Trophoblast cell (in vitro differentiated cells and primary cell): ENCODE measurements at places on chromosomes 4 and X.

DNA sequence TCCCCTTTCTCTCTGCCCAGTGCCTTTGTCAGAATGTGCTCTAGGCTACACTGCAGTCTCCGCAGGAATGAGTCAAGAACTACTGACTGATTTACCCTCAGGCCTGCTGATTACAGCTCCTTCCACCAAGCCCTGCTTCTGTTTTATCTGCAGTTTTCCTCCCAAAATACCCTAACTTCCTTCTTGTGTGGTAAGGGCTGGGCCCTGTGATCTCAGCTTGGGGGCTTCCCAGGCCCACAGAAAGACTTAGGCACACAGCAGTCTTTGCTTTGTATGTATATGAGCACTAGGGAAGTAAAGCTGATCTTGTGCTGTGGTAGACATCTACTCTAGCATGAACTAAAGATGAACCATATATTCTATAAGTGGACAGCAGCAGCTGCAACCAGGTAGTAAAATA is 18.8 kb downstream of the PAK3 start:
- DNase-seq: peak; percentile 48

GRCh38 chr4:40617872-40618271 is 11.8 kb downstream of the RBM47 start:
- no peak for DNase-seq

DNA sequence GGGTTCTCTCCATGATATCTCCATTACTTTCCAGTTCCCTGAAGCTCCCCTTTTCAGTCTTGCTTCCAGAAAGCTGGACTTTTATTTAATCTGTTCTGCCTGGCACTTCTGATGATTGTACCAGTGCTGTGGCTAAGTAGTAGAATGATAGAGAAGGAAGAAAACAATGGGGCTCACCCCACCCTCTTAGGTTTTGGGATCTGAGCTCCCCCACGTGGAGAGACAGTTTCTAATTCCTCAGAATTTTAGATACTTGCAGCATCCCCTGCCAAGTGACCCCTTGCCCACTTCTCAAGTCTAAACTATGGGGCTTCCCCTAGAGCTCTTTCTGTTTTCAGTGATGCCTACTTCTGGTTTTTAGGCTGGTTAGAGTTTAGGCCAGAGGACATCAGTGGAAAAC is 73.9 kb downstream of the GC start:
- no peak for DNase-seq

GRCh38 chr4:103137446-103137827 is 37.8 kb upstream of the BDH2 start:
- DNase-seq: peak; percentile 67

DNA sequence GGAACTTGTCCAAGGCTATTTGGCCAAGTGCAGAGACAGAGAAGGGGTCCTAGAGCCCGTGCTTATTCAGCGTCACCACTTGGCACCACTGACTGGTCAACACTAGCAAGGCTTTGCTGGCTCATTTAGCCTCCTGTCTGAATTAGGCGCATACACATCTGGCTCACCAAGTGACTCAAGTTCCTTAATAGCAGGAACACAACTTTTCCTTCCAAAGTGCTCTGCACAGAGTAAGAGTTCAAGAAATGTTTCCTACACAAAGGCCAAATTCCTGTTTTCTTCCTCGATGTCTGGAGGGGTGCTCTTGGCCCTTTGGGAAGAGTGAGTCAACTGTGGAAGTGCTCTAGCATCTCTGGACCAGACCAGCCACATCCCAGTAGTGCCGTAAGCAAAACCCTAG is 26.8 kb upstream of the CENPU start:
- DNase-seq: no peak

GRCh38 chr4:86264241-86264640 is 95.6 kb downstream of the MAPK10 start:
- no peak for DNase-seq

GRCh38 chr4:163495900-163496299 is 1.4 kb downstream of the TMA16 start:
- no peak for DNase-seq

- no peak for DNase-seq
Observed at GRCh38 chr4:176207839-176208238, 12.5 kb upstream of the SPATA4 start.

DNA sequence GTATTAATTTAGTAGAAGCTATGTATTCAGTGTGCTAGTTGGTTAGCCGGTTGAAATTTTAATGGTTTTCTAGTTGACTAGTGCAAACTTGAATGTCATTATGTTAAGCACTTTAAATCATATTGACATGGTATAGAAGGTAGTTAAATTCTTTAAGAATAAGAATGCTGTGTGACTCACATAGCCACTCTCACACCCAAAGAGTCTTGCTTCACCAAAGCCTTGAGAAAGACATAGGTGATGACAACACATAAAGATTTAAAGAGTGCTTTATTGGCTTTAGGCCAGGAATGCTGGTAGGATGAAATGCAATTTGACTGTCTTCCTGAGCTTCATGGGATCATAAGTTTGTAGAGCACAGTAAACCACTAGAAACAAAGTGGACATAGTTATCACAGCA is 85.3 kb downstream of the DCAF8L2 start:
- no peak for DNase-seq

DNA sequence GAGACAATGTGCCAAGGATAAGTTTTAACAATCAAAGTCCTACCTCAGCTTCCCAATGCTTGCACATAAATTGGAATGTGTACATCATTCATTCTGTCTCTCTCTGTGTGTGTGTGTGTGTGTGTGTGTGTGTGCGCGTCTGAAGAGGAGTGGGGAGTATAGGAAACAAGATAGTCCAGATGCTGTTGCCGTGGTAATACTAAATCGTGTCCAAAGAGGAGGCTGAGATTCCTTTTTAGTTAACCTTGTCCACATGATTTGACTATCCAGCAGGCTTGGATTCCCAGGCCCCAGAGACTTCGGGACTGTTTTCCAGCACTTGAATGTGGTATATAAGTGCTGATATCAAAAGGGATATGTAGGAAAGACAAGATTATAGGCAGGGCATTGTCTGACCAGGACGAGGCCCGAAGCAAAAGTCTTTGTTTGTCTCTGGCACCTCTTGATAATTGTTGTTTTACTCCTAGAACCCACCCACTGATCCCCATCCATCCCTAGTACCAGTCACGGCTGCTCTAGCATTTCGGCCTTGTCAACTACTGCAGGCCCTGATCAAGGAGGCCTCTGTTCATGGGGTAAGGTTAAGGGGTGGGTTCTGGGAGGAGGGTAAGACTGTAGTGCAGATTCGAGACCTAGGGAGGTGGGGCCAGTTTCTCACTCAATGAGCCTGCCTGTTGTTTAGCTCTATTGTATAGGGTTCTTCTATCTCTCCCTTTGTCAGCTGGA is 3.9 kb downstream of the PLP1 start:
- DNase-seq: no peak

GRCh38 chr4:45518832-45519231 is 605.0 kb downstream of the GABRG1 start:
- DNase-seq: no peak

GRCh38 chr4:158775091-158775651 is 6.3 kb downstream of the FNIP2 start:
- no peak for DNase-seq

DNA sequence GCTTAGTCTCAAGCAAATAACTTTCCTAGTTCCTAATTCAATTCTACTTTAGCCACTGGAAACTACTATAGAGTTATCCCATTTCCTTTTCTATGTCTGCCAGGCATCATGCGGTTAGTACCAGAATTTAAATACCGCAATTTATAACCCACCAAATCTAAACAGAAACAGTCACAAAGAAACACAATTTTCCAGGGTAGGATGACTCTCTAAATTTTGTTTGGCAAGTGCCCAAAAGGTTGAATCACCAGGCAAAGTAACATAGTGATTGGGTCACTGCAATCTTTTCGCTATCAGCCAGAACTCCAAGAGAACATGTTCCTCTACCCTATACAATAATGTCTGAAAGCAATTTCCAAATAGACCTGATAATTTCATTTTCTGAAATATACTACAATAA is 240.2 kb upstream of the GRIA3 start:
- no peak for DNase-seq

DNA sequence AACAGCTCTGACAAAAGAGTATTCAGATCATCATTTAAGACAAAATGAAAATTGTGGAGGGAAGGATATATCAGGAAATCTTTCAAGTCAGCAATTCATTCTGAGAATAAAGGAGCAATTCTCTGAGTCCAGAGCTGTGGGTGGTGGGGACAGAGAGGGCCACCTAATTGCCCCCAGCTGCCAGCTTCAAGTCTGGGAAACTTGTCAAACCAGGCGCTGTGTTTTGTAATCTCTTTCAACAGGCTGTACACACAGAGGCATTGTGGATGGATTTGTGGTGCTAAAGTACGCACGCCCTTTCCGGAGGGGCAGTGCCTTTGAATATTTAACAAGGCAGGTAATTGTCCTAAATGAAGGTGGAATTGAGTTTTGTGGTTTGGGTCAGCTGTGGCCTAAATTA is 591.1 kb upstream of the BOD1L1 start:
- DNase-seq: no peak

GRCh38 chrX:118536687-118537461 is 41.3 kb downstream of the DOCK11 start:
- peak; percentile 23 for DNase-seq

DNA sequence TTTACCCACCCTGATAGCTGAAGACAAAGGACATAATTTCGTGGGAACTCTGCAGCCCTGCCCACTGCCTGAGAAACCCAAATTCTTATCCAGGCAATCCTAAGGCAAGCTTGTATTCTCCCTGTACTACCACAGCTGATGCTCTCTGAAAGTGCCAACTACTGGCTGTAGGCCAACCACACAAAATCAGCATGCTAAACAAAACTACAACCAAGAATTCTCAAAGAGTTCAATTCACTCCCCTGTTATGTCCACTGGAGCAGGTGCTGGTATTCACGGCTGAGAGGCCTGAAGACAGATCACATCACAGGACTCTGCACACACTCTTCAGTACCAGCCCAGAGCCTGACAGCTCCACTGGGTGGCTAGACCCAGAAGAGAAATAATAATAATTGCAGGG is 375.9 kb upstream of the NDST4 start:
- DNase-seq: no peak

GRCh38 chrX:20506739-20507138 is 240.0 kb upstream of the RPS6KA3 start:
- DNase-seq: no peak

- DNase-seq: no peak
Observed at GRCh38 chr4:164734484-164734883, 19.4 kb upstream of the SMIM31 start.
